H7 (cell line): ENCODE measurements at places on chromosomes 6 and 20.

- peak; percentile 19 for DNase-seq
Observed at GRCh38 chr20:44706301-44707017, 8.7 kb upstream of the CCN5 start.

- no peak for DNase-seq
Observed at GRCh38 chr6:114007516-114007915, 36.6 kb upstream of the HDAC2 start.

DNA sequence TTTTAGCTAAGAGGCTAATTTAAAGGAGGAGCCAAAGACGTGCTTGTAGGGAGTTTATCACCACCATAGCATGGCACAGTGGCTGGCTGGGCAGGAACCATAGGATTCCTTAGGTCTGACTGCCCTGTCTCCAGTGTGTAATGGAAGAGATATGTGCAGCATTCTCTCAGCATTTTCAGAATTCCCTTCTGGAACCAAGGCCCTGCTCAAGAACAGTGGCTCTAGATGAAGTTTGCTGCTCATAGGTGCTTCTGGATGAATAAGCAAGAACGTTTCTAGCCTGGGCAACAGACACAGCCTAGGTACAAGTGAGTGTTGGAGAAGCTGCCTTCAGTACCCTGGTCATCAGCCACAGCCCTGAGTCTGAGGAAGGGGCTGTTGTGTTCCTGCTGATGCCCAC lies 69.1 kb downstream of the LCA5 start:
- DNase-seq: no peak

DNA sequence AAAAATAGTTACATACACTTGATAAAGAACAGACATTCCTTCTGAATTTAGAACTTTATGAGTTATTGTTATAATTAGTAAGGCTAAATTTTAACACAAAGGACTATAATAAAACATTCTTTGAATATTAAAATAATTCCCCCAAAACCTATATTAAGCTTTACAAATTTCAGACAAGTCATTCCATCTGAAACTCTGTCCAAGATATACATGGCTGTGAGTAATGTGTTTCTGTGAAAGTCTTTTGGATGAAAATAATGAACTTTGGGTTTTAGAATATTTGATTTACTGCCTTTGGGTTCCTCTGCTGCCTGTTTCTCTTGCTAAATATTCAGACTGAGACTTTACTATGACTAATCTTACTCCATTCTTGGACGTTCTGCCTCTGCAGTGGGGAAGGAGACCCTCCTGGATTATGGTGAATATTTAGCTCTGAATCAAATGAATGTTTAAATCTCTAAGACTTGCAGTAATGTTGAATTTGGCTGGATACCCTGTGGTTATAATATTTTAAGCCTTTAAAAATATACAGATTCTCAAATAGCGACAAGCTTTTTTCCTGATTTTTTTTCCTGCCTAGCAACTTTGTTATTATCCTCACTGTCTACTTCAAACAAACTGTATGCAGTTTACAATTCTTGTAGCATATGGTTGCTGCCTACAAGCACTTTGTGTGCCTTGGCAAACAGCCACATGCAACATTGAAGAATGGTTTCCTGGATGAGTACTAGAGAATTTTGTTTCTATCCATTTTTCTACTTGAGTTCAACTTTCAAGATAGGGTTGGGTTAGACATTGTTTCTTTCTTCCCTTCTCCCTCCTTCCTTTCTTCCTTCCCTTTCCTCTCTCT lies 51.4 kb downstream of the TXLNB start:
- DNase-seq: no peak

DNA sequence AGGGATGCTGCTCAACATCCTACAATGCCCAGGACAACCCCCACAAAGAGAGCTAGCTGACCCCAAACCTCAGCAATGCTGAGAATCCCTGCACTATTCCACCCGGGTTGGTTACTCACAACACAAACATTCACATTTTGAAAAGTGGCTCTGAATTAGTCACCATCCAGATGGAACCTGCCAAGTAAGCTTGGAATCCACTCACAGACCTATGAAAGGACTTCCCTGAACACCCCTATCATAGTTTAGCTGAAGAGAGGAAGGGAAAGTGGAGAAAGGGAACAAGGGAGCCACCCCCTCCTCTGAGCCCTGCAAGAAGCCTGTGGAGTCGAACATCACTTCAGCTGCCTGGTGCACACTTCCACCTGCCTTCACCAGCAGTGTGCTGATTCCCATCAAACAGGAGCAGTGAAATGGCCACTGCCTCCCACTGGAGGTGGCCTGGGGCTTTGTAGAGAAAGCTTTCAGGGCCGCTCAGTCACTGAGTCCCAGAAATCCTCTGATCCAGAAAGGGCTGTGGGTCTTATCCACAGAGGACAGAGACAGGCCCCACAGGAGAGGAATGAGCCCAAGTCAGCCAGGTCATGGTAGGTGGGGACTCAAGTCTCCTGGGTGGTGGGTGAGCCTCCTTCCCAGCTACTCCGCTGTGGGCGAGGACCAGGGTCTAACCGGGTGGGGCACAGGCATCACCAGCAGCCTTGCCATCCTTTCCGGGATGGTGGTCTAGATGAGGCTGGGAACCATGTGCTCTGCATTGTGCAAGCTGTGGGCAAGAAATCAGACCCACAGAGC lies 203.7 kb downstream of the SYNDIG1 start:
- no peak for DNase-seq

- DNase-seq: no peak
Observed at GRCh38 chr20:46276531-46276930, 31.8 kb downstream of the CDH22 start.

DNA sequence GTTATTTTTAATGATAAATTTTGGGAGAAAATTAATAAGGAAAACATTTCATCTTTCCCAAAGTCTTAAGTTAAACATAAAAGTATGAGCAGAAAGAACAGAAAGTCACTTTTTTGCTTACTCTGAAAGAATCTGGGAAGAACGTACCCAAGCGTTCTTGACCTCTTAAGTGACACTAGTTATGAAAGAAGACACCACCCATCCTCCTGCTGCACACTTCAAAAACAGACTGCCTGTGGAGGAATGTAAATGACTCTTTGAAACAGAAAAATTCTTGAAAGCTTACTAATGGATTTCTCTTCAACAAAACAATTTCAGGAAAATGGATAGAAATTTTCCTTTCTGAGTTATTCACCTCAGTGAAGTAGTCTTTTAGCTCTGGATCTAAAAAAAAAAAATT lies 227.7 kb downstream of the MEI4 start:
- no peak for DNase-seq

DNA sequence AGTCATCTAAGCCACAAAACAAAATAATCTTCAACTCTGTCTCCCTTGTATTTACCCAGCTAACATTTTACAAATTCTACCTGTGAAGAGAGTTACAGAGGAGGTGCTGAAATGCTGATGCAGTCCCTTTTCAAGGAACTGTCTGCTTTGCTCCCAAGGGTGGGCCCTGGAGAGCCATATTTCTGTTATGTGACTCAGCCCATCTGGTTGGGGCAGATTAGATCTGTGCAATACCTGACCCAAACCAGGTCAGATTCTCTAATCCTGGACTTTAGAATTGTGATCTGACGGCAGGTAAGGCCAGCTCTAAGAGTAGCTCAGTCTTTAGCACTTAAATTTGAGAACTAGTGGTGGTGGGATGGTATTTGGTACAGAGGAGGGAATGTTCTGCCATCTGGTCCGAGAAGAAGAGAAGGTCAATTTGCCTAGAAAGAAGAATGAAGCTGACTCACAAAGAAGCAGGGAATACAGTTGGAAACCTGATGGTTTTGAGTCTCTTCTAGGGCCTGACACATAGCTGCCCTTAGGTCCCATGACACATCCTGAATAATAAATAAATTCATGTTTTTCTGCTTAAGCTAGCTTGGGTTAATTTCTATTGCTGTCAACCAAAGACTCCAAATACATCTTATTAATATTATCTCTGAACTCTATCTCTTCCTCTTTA lies 8.1 kb downstream of the ZNF311 start:
- no peak for DNase-seq

- no peak for DNase-seq
Observed at GRCh38 chr6:33609528-33609927, 11.6 kb upstream of the ITPR3 start.

GRCh38 chr6:84489598-84489997 lies 262.2 kb upstream of the CEP162 start:
- no peak for DNase-seq

DNA sequence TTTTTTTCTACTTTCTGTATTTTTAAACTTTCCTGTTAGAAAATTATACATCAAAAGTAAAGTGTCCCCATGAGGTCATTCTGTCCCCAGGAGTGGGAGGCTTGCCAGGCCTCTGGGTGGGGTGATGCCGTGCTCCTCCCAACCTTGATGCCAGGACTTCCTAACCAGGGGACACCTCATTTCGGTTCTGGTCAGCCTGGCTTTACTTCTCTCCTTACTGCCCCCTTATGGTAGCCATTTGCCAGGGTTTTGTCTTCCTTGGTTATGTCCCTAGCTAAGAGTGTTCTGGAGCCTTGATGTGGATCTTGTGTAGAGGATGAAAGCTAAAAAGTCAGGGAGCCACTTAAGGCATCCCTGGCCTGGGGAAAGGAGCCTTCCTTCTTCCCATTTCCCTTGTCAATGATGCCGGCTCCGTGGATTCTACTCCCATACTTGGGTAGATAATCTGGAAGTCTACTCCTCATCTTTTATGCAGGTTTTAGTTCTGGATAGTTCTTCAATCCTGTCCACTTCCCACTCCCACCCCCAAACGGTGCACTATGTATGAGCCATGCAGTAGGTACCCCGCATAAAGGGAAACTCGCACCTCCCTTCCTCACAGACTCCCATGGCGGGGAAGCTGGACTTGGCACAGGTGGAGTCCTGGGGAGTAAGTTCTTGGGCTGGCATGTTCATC lies 164.1 kb upstream of the SALL4 start:
- peak; percentile 80 for DNase-seq

DNA sequence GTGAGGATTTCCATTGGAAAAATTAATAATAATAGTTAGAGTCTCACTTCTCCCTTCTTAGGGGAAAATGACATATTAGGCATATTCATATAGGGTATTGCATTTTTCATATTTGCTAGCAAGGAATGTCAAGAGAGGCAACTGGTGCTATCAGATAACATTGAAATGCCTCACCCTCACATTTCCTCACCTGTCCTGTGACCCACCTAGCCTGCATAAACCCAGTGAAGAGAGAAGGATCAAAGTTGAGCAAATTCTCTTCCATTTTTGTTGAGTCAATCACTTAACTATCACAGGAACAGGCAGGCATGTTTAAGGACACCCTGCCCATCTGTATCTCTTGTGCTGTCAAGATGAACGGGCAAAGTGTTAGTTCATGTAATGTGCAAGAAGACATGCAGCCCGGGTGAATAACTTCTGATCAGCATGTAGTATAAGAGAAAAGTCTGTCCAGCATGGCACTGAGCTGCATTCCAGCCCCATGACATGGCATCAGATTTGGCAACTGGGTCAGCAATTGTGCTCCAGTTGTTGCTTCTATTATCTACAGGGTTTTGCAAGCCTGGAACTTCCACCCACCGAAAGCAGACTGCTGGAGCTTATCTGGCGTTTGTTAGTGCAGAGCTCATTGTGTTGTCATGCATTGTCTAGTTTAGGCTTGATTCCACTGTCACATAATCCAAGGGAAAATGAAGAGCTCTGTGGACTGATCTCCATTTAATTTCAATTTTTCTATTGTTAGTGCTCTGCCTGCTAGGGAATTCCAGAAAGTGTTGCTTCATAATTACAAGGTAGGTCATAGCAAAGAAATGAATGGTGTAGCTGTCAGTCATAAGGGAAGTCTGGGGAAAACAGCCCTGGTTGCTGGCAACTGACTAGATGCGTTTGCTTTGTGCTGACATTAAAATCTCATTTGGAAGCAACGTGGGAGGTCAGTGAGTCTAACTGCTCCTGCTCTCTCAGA lies 138.4 kb upstream of the TNFAIP3 start:
- no peak for DNase-seq

GRCh38 chr20:10665791-10666190 lies 8.0 kb downstream of the JAG1 start:
- no peak for DNase-seq

DNA sequence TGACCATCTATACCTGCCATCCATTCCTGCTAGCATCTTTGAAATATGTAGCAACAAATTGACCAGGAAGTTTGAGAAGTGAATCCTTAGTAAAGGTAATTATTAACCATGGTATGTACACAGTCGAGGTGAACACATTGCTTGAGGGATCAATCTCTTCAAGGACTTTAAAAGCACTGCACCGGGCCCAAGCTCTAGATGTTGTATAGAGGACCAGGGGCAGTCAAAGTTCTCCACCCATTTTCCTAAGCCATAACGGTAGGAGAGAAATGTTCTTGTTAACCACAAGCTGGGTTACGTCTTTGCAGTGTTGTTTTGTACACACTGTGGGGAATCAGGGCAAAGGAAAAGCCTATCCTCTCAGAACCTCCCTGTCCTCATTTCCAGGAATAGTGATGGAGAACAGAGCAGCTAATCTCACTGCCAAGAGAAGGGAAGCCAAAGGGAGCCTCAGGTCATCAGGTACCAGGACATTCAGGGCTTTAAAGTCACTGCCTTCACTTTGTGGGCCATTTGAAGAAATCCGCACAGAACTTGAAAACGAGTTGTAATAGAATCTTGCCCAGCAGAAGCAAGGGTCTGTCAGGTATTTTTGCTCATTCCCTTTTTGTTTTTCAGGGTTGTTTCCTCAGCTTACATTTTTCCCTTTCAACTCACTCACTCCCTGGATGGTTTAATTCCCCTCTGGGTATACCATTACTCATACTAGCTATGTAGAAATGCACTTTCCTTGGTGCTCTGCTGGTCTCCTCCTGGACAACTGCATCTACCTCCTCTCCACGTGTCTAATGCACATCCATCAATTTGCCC lies 5.3 kb upstream of the PM20D2 start:
- no peak for DNase-seq

GRCh38 chr6:33768644-33769120 lies 20.2 kb downstream of the LEMD2 start:
- peak; percentile 93 for DNase-seq

DNA sequence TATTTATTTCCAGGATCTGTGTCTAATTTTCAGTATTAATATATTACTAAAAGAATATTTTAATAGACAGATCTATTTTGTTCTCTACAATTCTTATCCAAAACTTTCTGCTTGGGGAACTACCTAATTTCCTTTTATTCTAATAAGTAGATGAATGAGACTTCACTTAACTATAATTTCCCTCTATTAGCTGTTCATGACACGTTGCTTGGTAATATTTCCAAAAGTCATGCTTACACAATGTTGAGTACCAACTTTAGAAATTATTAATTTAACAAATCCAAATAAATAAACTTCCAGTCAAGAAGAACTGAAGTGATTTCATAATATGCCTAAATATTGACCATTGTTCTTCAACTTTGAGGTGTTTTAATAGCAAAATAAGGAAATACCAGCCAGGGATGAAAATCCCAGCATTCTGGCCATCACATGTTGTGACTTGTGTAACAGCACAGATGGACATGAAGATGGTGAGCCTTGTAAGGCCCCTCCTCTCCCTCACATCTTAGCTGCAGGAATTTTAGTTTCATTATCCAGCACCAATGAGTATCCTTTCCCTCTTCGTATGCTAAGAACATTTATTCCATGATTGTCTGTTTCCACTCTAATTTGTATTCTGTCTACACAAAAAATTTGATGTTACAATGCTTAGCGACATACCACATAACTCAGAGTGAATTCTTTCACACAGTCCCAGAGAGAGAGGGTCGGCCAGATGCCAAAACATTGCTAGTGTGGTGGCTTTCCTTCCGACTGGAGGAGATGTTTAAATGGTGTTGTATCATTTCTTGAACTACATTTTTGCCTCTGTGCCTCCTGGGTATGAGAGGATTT lies 137.5 kb downstream of the FOXA2 start:
- DNase-seq: no peak

- DNase-seq: no peak
Observed at GRCh38 chr6:139257291-139257690, 34.5 kb downstream of the TXLNB start.
